Spinal cord (tissue), 10 donors: ENCODE measurements at places on chromosomes 7 and 10.

DNA sequence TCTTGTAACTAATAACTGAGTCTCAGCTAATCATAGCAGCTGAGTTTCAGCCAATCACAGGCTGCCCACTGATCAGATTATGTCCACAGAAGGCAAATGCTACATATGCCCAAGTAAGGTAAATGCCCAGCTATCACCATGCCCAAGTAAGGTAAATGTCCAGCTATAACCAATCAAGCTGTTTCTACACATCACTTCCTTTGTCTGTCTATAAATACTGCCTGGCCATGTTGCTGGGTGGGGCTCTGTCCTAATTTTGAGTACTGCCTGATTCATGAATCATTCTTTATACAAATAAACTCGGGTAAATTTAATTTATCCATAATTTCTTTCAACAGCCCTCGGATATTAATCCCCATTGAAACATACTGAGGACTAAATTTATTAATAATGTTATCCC, 312.4 kb downstream of the CACNA2D1 start:
- DNase-seq: no peak

DNA sequence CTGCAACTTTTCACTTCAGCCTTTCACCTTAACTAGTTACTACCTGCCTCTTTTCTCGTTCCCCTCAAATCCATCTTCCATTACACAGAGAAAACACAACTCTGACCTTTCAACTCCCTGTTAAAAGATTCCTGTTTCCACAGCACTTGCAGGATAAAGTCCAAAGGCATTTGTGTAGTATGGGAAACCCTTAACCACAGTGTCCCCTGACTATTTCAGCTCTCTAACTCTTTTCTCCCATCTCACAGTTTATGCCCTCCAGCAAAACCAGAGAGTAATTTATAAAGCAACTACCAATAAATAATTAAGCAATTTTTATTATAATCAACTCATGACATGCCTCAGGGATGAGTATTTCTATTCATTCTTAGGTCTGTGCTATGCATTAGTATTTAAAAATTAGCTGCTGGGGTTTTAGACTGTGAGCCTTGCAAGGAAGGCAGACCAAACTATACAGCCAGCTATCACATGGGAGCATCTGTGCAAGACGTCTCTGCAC, 51.0 kb downstream of the COL1A2 start:
- DNase-seq: no peak

DNA sequence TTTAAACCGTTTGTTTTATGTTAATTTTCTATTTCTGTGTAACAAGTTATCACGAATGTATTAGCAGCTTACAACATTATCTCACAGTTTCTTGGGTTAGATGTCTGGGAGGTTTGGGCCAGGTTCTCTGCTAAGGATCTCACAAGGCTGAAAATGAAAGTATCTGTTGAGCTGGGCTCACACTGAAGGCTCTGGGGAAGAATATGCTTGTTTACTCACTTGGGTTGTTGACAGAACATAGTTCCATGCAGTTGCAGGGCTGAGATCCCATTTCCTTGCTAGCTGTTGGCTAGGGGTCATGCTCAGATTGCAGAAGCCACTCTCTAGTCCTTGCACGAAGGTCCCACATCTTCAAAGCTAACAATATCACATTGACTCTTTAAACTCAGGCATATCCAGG, 266.6 kb upstream of the GNAI1 start:
- DNase-seq: no peak

GRCh38 chr10:30647089-30647488, 17.5 kb upstream of the LYZL2 start:
- no peak for DNase-seq

DNA sequence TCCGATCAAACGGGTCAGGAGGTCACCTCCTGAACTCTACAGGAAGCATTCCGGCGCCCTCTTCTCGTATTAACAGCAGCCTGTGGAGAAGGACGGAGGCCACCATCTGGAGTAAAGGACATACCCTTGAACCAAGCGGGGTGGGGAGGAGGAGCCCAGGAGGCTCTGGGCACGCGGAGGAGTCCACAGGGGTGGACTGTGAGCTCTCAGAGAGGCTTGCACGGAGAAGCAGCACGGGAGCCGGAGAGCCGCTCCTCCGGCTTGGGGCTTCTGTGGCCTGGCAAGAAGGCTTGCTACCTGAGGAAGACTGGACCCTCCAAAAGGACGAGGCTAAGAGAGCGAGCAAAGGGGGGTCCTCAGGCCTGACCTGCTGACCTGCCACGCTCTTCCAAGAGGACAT, 77.9 kb downstream of the MAD1L1 start:
- DNase-seq: no peak

GRCh38 chr10:75334720-75335119, 66.8 kb downstream of the ZNF503 start:
- no peak for DNase-seq

DNA sequence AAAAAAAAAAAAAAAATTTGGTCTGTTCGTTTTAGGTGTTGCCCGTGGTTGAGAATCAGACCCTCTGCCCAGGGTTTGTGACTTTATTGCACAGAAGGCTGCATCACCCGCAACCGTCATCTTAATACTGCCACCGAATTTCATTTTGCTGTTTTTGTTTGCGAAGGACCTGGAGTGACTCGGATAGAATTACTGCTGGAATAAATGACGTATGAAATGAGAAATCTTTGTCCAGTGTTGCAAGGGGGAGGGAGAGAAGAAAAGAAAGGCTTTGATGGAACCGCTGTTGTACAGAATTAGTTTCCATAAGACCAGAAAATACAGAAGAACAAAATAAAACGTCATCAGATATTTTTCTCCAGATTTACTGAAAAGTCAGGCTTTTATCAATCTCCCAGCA, 103.3 kb downstream of the GALNT17 start:
- DNase-seq: no peak

DNA sequence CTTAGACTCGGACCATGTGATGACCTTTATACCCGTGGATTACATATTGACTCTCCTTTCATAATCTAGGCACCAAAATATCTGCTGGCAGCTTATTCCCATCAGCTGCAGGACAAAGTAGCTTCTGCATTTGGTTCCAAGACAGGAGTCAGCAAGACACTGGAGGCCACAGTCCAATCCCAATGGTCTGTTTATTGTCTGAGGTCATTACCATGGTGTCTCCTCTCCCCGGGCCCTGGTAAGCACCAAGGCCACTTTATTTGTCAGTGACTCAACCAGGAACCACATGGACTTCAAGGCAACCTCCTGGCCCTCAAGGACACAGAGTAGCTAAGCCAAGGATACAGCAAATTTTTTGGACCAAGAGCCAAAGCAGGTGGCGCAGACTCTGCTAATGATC, 36.1 kb downstream of the KCNMA1 start:
- no peak for DNase-seq

GRCh38 chr7:98488167-98488566, 87.3 kb upstream of the BAIAP2L1 start:
- DNase-seq: peak; percentile 62

- no peak for DNase-seq
Observed at GRCh38 chr7:35849158-35849831, 48.4 kb downstream of the SEPTIN7 start.

DNA sequence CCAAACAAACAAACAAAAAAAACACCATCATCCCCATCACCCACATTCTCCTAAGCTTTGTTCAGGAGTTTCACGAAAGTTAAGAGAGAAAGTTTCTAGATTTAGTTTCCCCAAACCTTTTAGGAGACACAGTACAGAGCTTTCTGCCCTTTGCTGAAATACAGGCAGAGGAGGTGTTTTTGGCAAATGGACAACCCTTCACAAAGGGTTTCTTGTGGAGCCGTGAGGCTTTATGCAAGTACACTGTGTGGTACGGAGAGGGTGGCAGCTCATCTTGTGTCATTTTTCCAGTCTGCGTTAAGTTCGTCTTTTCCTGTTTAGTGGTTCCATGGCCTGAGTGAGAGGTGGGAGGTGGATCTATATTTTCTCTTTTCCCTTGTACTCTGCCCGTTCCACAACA, 215.5 kb upstream of the PRKCQ start:
- DNase-seq: no peak

- no peak for DNase-seq
Observed at GRCh38 chr7:123211545-123211944, 11.8 kb upstream of the SLC13A1 start.

DNA sequence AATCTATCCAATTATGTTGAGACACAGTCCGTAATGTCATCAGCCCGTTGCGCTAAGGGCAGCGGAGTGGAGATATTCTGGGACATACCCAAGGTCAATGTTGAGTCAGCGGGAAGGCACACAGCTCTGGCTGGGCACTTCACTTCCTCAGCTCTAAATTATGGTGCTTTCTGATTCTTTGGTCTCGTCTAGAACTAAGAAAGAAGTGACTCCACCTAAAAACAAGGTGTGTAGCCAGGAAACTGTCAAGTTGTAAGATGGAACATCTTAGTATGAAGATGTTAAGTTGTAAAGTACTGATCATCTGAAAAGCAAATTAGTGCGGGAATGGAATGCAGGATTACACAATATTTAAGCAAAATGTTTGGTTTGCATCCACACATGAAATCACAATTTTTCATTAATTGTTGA, 43.1 kb downstream of the BAIAP2L1 start:
- DNase-seq: no peak

DNA sequence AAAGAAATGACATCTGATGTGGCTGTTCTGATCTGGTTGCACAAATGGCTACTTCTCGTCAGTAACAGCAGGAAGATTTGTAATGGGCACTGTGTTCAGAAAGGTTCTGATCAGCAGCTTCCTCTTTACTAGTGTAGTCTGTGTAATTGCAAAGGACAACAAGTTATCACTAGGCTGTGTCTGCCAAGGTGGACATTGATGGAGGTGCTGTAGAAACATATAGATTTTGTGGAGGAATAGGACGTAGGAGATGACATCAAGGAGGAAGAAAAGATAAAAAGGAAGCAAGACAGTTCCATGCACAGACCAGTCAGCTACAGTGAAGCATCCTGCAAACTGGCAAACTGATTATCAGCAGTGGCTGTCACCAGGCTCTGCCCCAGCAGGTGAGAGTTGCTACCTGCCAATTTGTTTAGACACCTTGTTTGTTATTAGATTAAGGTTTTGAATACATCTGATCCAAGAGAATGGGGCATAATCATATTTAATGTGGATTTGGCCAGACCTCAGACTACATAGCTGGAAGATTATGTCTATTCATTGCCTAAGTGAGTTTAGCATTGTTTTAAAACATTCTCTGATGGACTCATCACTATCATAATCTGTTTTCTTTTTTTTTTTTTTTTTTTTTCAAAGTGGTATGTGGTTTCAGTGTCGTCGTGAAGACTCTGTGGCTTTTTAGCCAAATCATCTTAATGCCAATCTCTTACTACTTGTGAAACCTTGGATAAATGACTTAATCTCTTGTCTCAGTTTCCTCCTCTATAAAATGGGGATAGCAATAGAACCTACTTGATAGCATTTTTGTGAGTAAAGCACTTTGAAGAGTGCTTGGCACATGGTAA, 417.9 kb upstream of the LRGUK start:
- DNase-seq: no peak

GRCh38 chr10:125048094-125048864, 106.4 kb downstream of the ZRANB1 start:
- DNase-seq: peak; percentile 93

- DNase-seq: no peak
Observed at GRCh38 chr7:95919556-95919955, 147.2 kb downstream of the DYNC1I1 start.
